ENCODE measurements at places on chromosomes 5 and 9. TPM values are rescaled to one million over a fixed set of nuclear protein-coding genes. Genes with fewer than 3 reads are reported as not detected.

Gene TEX48
- polyA plus RNA-seq, result not detected

Gene FRMD3
- polyA plus RNA-seq, result not detected

Gene C5orf52
- not detected for polyA plus RNA-seq

Gene ARL14EPL
- not detected for polyA plus RNA-seq

Gene CHSY3
- polyA plus RNA-seq, result not detected

Gene PCDHAC1
- polyA plus RNA-seq, result not detected

Gene NPR3
- not detected for polyA plus RNA-seq

Gene IL7R
- polyA plus RNA-seq, result 1,212 TPM

Gene CDKN2A
- 6.3 TPM for polyA plus RNA-seq

Gene BAAT
- 0.08 TPM for polyA plus RNA-seq

Gene RPL7A
- polyA plus RNA-seq, result 794 TPM

Gene UBTD2
- 2.2 TPM for polyA plus RNA-seq

Gene MGAT1
- polyA plus RNA-seq, result 150 TPM

Gene CTSL
- polyA plus RNA-seq, result 14.8 TPM

Gene RASGRF2
- polyA plus RNA-seq, result 16.9 TPM

Gene NPM1
- polyA plus RNA-seq, result 777 TPM

Gene CDC20B
- not detected for polyA plus RNA-seq

Gene TMEM171
- polyA plus RNA-seq, result 0.68 TPM

Gene SLC34A1
- polyA plus RNA-seq, result not detected

Gene ZNF462
- not detected for polyA plus RNA-seq

Gene PTPRD
- polyA plus RNA-seq, result not detected

Gene DMRTA1
- 0.03 TPM for polyA plus RNA-seq

Gene TERT
- polyA plus RNA-seq, result 0.12 TPM

Gene MRRF
- polyA plus RNA-seq, result 15.6 TPM

Gene CERCAM
- polyA plus RNA-seq, result 0.38 TPM

Gene C9
- polyA plus RNA-seq, result not detected

Gene CEL
- not detected for polyA plus RNA-seq

Gene IFNA16
- polyA plus RNA-seq, result not detected

Gene SELENOP
- polyA plus RNA-seq, result 0.64 TPM

Gene IL3
- polyA plus RNA-seq, result not detected

Gene IL9
- polyA plus RNA-seq, result not detected

Gene CCNI2
- 3.1 TPM for polyA plus RNA-seq

Gene ZNF608
- not detected for polyA plus RNA-seq

Gene EGFLAM
- not detected for polyA plus RNA-seq

Measured in CD4-positive, alpha-beta memory T cell (primary cell).